Left ventricle myocardium inferior (tissue), 1 donor: ENCODE measurements at places on chromosomes 16 and 17. TPM values are rescaled to one million over a fixed set of nuclear protein-coding genes. Genes with fewer than 3 reads are reported as not detected.

The RNF222 gene
- total RNA-seq = not detected

GRCh38 chr17:79892457-79893241, 53.4 kb upstream of the CBX4 start:
- DNase-seq = no peak

The HOXB7 gene
- total RNA-seq = 0.16 TPM

The RNF43 gene
- 4.7 TPM for total RNA-seq

The MRC2 gene
- total RNA-seq = 22.8 TPM

DNA sequence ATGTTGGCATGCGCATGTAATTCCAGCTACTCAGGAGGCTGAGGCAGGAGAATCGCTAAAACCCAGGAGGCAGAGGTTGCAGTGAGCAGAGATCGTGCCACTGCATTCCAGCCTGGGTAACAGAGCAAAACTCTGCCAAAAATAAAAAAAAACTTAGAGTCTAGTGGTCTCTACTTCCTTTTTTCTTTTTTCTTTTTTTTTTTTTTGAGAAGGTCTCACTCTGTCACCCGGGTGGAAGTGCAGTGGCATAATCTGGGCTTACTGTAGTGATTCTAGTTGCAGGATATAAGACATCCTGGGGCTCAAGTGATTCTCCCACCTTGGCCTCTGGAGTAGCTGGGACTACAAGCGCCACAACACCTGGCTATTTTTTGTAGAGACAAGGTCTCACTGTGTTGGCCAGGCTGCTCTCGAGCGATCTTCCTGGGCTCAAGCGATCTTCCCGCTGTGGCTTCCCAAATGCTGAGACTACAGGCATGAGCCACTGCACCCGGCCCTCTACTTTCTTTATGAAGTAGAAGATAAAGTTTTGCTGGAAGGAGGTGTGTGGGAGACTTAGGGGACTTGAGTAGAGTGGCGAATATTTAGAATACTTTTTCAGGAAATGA, 47.9 kb upstream of the TAOK1 start:
- no peak for DNase-seq

The ACSM5 gene
- 1.6 TPM for total RNA-seq

DNA sequence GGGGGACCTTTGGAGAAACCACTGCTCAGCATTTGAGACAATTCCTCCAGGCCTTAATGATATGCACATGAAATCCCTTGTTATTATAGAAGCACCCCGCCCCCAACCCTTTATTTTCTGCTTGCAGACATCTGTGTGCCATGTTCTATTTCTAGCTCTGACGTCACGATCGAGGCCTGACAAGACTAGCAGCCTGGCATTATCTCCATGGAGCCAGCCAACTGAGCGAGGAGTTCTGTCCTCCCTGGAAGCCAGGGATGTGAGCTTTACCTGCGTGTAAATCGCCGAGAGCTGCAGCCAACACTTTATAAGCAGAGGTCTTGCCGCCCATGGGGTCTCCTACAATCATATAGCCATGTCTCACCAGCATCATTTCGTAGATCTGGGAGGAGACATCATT, 116.9 kb downstream of the DNAH3 start:
- peak; percentile 44 for DNase-seq

The DERL2 gene
- total RNA-seq = 32.5 TPM
